Activated naive CD4-positive, alpha-beta T cell treated with Interleukin-2 at 50 U/mL for 16 hours (primary cell): ENCODE measurements at places on chromosomes 3 and 15.
A peak's percentile ranks its signal among the peaks of the same experiment; 100 is the strongest.

DNA sequence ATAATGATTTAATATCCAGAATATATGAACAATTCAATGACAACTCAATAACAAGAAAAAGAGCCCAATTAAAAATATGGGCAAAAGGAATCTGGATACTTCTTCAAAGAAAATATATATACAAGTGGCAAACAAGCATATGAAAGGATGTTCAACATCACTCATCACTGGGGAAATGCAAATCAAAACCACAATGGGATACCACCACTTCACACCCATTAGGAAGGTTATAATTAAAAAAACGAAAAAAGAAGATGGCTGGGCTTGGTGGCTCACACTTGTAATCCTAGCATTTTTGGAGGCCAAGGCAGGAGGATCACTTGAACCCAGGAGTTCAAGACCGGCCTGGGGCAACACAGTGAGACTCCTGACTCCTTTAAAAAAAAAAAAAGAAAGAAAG lies 4.1 kb downstream of the CCDC12 start:
- DNase-seq, result no peak

DNA sequence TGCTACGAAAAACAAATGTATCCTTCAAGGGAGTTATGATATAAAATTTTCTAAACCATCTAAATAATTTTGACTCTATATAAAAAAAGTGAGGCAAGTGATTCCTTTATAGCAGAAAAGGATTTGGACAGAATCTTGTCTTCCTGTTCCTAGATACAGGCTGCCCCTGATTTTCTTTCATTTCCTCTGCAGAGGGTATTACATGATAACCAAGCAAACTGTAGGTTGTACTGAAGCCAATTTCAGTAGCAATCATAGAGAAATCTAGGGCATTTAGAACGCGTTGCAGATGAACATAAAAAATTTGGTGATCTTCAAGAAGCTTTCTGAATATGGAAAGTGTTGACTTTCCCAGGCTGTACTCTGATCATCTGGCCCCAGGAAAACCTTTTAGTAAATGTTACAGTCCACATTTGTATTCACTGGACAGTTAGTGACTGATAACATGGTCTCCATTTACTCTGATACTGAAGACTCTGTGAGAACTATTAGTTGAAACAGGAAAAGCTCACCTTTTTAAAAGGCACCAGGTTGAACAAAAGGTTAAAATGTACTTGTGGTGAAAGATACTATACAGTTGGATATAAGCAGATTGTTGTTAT lies 9.1 kb upstream of the UTS2B start:
- no peak for DNase-seq

DNA sequence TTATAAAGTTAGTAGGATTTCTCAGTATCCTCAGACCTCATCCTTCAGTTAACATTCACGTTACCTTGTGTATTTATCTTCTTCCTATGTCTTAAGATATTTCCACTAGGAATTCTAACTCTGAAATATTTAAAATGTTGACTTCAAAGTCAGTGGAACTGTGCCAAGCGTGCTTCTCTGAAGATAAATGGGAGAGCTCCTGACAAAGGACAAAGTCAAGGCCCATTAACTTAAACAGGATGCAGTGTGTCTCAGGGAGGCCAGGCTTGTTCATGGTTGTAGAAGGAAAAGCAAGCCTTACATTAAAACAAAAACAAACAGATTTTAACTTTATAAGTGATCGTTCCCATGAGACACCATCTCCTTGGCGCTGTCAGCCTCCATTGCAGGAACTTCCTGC lies 41.5 kb downstream of the ABHD17C start:
- DNase-seq, result no peak

- DNase-seq, result no peak
Measured at GRCh38 chr3:39467394-39468107, at the start of gene MOBP. MOBP (plus strand) TSS chr3:39467680; CDS start chr3:39502070, 34,390 bp downstream.

GRCh38 chr3:126147932-126148683 lies 32.3 kb downstream of the ALDH1L1 start:
- DNase-seq, result no peak

GRCh38 chr15:37015035-37015434 lies 85.3 kb downstream of the MEIS2 start:
- DNase-seq, result no peak

GRCh38 chr3:184726497-184726896 lies 14.6 kb upstream of the MAGEF1 start:
- DNase-seq, result no peak

- DNase-seq, result no peak
Measured at GRCh38 chr3:186454881-186455703, 89.1 kb downstream of the CRYGS start.

DNA sequence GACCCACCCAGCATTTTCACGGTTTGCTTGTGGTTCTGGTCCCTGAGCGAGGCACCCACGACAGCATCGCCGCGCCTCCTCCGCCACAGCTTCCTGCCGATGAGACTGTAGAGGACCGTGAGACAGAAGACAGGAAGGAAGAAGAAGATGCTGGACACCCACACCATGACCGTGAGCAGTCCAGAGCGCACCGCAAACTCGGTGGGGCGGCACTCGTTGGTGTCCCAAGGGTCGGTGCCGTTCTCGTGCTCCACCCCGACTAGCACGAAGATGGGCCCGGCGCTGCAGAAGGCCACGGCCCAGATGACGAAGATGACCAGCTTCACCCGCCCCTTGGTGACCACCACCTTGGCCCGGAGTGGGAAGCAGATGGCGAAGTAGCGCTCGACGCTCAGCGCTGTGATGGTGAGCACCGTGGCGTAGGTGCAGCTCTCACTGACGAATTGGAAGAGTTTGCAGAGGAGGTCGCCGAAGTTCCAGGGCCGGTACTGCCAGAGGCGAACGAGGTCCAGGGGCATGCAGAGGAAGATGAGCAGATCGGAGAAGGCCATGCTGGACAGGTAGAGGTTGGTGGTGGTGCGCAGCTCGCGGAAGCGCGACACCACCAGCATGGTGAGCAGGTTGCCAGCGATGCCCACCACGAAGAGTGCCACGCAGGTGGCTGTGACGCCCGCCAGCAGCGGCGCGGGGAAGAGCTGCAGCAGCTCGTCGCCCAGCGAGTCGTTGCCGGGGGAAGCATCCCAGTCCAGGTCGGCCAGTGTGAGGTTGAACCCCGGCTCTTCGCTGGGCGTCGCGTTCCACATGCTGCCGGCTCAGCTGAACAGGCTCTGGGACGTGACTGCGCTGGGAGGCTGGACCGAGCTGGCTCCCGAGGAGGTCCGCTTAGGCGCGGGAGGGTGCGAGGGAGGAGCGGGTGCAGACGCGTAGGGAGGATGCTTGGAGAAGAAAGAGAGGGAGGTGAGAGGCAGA lies at the start of gene GHSR:
GHSR (minus strand) TSS at position 846 of the 969 bp plus-strand sequence; CDS start at position 803, 43 bp downstream.
- peak; percentile 7 for DNase-seq

GRCh38 chr3:46711760-46712159 lies 5.9 kb downstream of the PRSS50 start:
- no peak for DNase-seq

GRCh38 chr3:139830817-139831216 lies 104.2 kb upstream of the CLSTN2 start:
- no peak for DNase-seq

DNA sequence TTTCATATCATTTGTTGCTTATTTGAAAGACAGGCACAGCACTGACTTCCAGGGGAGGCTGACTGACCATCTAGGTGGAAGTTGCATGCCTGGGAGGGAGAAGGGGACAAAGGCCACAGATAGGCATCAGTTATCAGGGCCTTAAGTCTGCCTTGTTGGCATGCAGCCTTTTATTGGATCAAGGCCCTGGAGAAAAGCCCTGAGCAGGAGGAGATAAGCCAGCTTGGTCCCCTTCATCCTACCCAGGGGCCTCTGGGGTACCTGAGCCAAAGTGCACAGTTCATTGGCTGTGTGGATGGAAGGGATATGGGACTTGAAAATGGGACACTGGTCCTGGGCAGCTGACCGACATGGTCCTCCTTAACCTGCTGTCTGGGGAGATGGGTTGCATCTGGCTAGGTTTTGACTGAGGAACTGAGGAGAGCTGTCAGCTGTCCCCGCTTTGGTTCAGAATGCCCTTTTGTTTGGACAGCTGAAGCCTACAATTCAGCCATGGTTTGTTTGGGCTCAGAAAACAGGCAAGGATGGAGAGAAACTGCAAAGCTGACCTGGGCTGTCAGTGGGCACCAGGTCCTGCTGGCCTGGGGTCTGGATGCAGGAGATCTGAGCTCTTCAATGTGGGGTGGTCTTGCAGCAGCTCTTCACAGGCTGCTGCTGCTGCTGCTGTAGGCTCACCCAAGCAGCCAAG lies 60.0 kb downstream of the FLNB start:
- DNase-seq, result no peak

DNA sequence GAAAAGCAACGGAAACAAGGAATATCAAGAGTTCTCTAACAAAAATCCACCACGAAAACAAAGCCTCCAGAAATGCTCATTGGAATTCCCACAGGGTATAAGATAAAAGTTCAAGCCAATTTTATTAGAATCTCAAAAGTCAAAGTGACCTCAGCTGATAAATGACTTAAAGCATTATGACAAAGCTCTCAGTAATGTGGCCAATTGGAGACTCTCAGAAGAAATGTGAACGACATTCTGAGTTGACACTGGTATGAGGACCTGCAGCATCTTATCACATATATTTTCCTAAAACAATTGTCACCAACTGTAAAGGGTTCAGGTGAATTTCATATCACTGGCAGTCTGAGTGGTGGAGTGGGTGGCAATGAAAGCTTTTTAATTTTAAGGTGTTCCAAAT lies 199.1 kb downstream of the FOXP1 start:
- DNase-seq, result no peak

DNA sequence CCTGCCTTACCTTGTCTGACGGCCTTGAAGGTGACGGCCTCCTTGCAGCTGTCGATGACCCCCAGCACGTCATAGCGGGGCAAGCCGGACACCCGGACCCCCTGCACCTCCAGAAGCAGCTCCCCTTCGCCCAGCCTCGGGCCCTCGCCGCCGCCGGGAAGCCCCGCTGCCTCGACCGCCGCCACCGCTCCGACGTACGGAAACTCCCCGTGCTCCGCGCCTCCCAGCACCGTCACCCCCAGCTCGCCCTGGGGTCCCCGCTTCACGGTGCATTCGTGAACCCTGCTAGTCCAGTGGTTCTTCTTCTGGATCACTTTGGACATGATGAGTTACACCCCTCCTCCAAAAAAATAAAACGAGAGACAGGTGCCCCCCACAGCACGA lies 740 bp downstream of the MAGI1 start:
- DNase-seq, result no peak

DNA sequence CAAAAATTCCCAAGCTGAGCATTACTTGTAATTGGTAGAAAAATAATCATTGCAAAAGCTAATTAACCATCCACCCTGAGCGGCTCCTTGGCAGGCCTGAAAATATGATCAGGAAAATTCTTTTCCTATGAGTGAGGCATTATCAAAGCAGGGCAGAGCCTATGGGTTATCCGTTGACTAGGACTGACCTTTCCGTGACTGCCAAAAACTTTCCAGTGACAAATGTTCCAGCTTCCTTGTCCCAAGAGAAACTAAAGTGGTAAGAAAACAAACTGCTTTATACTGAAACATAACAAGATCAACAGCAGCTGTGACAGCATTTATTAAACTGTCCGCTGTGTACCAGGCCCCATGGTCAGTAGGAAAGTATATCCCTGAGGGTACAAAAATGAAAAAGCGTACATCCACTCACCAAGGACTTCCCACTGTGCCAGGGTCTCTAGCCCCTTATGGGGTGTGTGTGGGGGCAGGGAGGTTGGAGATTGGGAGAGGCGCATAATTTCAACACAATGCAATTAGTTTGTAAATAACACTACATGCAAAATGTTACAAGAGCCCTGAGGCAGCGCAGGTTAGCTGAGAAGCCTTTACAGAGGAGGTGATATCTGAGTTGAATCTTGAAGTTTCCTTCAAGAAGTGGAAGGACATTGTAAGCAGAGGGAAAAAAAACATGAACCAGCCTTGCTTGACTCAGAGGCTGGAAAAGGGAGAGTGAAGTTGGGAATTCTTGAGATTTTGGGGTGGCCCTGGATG lies 8.5 kb downstream of the LIPC start:
- DNase-seq, result no peak

GRCh38 chr3:157586293-157586692 lies 83.1 kb upstream of the VEPH1 start:
- DNase-seq, result no peak

GRCh38 chr3:103158183-103158582 lies 723.4 kb downstream of the ZPLD1 start:
- no peak for DNase-seq

- DNase-seq, result no peak
Measured at GRCh38 chr15:52912172-52912571, 122.0 kb upstream of the ONECUT1 start.

GRCh38 chr3:100526613-100527346 lies 34.4 kb downstream of the TMEM45A start:
- no peak for DNase-seq

- DNase-seq, result no peak
Measured at GRCh38 chr3:29906906-29907305, 626.0 kb downstream of the RBMS3 start.

GRCh38 chr3:190306513-190307163 lies 15.6 kb downstream of the CLDN1 start:
- DNase-seq, result no peak

DNA sequence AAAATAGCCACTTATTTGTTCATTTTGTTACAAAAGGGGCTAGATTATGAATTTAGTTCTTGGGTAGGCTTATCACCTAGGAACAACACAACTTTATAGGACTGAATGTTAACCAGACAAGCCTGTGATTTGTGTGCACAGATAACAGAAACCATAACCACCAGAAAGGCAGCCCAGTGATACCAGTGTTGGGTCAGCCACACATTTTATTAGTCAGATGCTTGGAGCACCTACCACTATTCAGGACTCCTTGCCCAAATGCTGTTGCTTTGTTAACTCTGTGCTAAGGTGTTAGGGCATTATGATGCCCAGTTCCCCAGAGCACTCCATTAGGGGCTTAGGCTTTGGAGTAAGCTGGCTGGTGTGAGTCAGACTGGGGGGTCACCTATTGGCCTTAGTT lies 22.5 kb downstream of the PLCL2 start:
- no peak for DNase-seq

DNA sequence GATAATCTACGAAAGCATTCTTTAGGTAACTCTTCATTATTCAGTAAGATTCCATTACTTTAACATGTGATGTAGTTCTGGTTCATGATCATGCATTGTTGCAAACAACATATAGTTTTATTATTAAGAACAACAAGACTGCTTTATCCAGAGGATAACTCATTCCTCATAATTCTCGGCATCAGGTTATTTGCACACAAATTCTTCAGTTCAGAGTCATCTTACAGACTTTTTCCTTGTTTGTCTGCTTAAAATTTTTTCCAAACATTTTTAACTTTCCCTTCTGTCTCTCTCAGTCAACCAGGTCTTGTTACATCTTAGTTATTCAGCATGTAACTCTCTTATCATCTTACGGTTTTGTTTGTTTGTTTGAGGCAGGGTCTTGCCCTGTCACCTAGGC lies 60.1 kb downstream of the VGLL3 start:
- no peak for DNase-seq

DNA sequence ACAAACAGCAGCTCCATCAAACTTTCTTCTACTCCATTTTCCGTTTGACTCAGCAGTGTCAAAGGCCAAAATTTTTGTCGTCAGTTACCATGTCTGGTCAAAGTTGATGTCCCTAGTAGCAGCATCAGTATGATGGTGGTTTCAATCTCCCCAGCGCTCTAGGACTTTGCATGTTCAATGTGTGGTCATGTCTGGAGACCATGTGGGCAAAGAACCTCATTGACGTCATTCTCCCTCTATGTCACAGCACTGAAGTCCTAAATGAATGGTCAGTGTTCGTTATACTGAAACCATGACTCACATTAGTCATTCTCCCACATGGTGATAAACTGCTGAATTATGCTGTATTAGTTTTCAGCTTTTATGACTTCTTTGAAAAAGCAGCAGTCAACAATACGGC lies 23.2 kb downstream of the SHC4 start:
- no peak for DNase-seq

GRCh38 chr3:80889535-80889934 lies 871.9 kb downstream of the GBE1 start:
- DNase-seq, result no peak
